ENCODE measurements at places on chromosomes 16 and 17. TPM values are rescaled to one million over a fixed set of nuclear protein-coding genes. Genes with fewer than 3 reads are reported as not detected.

The VAT1L gene
- total RNA-seq = 0.32 TPM

The C16orf74 gene
- 2.7 TPM for total RNA-seq

The NGFR gene
- 0.78 TPM for total RNA-seq

- no peak overlapping the region for H3K27ac ChIP-seq
- peaks cover 7% of the 10 kb centered on the region for H3K27me3 ChIP-seq
- no peak overlapping the region for H3K4me3 ChIP-seq
- no peaks in the 10 kb centered on the region for H3K36me3 ChIP-seq
Observed at GRCh38 chr17:6028294-6028693, 41.9 kb upstream of the WSCD1 start.

GRCh38 chr17:36148559-36149295 lies 27.7 kb downstream of the TBC1D3B start:
- H3K27ac ChIP-seq = no peak overlapping the region
- no peaks in the 10 kb centered on the region for H3K4me1 ChIP-seq
- no peaks in the 10 kb centered on the region for H3K36me3 ChIP-seq
- DNase-seq = peak; percentile 75
- H3K27me3 ChIP-seq = no peaks in the 10 kb centered on the region

Data from upper lobe of right lung (tissue), 1 donor.